ENCODE measurements at places on chromosomes 16 and 17.

DNA sequence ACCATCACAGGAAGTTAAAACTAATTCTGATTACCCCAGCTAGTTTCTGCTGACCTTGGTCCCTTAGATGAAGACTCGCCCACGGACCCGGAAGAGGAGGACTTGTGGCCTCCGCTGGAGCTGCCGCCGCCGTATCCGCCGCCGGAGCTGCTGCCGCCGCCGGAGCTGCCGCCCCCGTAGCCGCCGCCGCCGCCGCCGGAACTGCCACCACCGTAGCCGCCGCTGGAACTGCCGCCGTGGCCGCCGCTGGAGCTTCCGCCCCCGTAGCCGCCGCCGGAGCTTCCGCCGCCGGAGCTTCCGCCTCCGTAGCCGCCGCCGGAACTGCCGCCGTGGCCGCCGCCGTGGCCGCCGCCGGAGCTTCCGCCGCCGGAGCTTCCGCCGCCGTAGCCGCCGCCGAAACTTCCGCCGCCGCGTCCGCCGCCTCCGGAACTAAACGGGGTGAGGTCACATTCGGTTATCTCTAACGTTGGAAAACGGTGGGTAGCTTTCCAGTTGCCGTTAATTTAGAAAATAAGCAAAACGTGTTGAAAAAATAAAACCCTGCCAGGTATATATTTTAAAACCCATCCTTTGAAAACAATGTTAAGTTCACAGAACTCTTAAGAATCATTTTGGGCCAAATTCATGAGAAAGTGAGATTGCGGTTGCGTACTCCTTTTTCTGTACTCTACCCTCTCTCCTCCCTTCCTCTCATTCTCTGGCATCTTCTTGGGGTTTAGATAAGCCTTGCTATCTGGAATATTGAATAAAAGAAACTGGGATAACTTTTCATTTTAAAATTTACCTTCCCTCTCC is 3.5 kb downstream of the KRT10 start:
- DNase-seq, result peak; percentile 85

DNA sequence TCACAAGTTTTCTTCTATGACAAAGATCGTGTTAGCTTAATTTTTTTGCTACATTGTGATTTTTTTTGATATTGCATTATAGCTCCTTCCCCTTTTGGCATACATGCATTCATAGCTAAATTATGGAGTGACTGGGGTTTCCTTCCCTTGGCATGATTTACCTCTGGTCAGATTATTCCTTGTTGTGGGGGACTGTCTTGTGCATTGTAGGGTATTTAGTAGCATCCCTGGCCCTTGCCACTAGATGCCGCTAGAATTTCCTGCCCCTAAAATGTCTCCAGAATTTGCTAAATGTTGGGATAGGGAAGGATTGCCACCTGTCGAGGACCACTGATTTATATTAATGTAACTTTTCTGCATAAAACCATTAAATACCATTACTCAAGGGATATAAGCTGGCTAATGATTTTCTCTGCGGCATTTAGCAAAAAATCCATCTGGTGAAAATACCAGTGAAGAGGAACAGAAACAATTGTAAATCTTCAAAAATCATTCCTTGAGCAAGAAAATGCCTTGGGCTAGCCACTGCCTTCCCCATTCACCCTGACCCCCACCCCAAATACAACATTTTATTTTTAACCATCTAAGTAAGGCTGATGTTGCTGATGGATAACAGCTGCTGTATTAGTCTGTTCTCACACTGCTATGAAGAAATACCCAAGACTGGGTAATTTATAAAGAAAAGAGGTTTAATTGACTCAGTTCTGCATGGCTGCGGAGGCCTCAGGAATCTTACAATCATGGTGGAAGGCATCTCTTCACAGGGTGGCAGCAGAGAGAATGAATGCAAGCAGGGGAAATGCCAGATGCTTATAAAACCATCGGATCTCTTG is 195.2 kb downstream of the MAP2K6 start:
- no peak for DNase-seq

DNA sequence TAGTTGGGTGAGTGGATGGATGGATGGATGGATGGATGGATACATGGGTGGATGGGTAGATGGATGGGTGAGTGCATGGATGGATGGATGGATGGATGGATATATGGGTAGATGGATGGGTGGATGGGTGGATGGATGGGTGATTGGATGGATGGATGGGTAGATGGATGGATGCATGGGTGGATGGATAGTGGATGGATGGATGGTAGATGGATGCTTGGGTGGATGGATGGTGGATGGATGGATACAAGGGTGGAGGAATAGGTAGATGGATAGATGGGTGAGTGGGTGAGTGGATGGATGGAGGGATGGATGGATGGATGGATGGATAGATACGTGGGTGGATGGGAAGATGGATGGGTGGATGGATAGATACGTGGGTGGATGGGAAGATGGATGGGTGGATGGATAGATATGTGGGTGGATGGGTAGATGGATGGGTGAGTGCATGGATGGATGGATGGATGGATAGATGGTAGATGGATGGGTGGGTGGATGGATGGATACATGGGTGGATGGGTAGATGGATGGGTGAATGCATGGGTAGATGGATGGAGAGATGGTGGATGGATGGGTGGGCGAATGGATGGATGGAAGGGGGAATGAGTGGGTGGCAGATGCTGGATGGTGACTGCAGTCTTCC is 19.0 kb downstream of the ZNF469 start:
- DNase-seq, result no peak

- no peak for DNase-seq
Measured at GRCh38 chr16:89507214-89507833, 879 bp upstream of the SPG7 start.

DNA sequence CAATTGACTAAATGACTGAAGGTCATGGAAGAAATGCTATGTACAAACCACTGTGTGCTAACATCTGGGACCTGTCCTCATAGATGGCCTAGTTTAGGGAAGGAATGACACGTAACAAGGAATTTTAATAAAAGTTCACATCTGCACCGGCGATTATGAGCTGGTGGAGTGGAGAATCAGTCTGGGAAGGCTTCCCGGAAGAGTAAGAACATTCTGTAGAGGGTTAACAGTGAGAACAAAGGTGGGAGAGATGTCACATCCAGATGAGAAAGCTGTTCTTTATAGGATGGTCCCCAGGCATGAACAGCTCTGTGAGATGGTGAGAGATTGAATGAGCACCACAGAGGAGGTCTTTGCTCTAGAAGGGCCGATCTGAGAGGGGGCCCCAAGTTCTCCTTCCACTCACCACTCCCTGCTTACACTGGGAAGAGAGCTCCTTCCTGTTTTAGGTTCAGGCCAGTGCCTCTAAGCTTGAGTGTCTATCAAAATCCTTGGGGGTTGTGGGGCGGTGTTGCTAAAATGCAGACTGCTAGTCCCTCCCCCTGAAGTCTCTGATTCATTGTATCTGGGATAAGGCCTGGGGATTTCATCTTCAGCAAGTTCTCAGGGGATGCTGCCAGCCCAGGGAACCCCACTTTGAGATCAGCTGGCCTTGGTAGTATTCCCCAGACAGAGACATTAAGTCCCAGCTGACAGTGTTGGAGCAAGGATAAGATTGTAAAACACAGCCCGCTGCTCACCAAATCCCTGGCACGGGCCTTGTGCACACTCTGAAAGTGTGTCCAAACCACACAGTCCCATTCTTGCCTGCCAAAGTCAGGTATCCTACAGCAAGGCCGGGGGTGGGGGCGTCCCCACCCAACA is 294.7 kb upstream of the MAF start:
- DNase-seq, result no peak

GRCh38 chr16:81992859-81993258 is 18.4 kb downstream of the SDR42E1 start:
- no peak for DNase-seq

DNA sequence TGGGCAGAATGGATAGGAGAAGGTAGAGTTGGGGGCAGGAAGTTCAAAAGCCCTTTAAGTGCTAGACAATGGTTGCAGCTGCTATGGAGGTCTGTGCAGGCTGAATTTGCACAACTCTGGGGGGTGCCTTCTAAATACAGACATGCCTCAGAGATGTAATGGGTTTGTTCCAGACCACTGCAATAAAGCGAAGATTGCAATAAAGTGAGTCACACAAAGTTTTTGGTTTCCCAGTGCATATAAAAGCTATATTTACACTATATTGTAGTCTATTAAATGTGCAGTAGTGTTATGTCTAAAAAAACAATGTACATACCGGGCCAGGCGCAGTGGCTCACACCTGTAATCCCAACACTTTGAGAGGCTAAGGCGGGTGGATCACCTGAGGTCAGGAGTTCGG is 60.5 kb upstream of the MYOCD start:
- no peak for DNase-seq

DNA sequence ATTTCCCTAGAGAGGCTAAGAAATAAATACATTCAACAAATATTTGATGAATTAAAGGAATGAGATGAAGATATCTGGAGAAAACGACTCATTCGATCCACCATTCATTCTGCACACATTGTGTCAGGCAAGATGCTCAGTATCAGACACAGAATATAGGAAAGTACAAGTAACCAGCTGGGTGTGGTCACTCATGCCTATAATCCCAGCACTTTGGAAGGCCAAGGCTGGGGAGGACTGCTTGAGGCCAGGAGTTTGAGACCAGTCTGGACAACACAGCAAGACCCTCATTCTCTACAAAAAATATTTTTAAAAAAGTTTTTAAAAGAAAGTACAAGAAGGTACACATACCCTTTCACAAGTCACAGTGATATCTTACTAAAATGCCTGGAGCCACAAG is 42.3 kb downstream of the CRLF3 start:
- no peak for DNase-seq

GRCh38 chr17:9238340-9239245 is 217.3 kb downstream of the NTN1 start:
- no peak for DNase-seq

DNA sequence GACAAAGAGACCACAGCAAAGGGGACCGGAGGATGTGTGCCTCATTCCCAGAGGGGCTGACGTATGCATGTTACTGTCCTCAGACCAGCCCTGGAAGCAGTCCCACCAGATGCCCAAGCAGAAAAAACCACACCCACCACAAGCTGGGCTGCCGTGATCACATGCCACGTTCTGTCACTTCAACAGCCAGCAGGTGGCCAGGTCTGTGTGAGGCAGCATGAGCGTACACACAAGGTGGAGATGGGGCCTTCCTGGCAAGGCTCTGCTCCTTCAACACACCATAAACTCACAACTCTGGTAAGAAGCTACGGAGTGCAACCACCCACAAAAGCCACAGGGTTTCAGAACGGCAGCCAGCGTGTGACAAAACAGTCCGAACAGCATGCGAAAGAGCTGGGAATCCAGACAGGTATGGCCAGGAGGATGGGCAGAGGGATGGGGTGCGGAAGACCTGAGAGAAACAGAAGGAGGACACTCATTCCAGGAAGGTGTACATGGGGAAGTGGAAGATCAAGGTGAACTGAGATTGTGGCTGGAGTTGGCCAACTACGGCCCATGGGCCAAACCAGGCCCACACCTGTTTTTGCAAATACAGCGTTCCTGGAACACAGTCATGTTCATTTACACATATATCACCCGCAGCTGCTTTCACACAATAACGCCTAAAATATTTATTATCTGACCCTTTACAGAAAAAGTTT is 27.9 kb downstream of the MBTPS1 start:
- DNase-seq, result peak; percentile 61

DNA sequence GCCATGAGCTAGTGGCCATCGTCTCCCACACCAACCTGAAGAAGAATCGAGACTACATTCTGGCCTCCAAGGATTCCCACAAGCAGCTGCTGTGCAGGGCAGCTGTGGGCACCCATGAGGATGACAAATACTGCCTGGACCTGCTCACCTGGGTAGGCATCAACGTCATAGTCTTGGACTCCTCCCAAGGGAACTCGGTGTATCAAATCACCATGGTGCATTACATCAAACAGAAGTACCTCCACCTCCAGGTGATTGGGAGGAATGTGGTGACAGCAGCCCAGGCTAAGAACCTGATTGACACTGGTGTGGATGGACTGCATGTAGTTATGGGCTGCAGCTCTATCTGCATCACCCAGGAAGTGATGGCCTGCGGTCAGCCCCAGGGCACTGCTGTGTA is 70.2 kb downstream of the GRIN2A start:
- DNase-seq, result no peak

DNA sequence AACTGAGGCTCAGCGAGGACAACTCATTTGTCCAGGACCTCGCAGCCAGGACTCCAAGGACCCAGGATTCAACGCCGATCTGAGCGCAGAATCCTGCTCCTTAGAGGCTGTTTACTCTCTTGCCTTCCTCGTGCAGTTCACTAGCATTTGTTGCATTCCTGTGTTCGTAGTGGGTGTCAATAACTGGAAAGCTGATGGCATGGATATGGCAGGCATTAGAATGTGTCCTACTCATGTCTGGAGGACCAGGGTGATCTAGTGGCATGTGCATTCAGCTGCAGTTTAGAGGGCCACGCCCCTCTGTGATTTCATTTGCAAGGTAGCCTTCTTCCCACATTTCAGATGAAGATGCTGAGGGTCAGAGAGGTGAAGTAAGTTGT is 510 bp downstream of the CRISPLD2 start:
- DNase-seq, result no peak

GRCh38 chr16:73059779-73060615 is 12.1 kb upstream of the ZFHX3 start:
- no peak for DNase-seq

DNA sequence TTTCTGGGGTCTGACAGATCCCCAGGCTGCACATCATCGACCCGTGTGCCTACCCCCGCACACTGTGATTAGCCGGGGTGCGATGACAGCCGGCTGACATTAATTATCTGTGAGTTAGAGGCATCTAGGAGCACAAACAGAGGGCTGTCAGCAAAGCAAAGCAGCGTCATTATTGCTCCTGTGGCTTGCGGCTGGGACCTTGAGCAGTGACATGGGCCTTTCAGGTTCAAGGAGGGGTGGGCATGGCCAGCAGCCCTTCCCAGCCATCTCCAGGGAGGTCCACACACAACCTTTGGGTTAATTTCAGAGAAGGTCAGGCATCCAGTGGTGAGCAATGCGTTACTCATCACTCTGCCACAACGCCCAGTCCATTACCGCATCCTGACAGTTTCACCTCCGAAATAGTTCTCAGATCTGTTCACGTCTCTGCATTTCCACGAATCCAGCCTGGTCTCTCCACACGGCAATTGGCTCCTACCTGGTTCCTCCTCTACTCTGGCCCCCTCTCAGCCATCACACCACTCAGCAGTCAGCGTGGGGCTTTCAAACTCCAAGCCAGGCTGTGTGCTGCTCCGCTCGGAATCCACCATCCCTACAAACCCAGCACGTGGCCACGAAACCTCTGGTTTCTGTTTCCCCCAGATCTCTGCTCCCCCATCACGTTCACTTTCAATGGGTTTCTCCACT is 249.7 kb upstream of the C16orf82 start:
- no peak for DNase-seq

- peak; percentile 38 for DNase-seq
Measured at GRCh38 chr17:40363111-40363827, 1.3 kb downstream of the GJD3 start.

- peak; percentile 93 for DNase-seq
Measured at GRCh38 chr17:8383143-8383822, at the start of gene RPL26. Gene RPL26 (minus strand): TSS chr17:8383193. CDS start chr17:8382310, 883 bp downstream.

GRCh38 chr17:74616696-74617095 is 6.8 kb downstream of the CD300E start:
- DNase-seq, result no peak

DNA sequence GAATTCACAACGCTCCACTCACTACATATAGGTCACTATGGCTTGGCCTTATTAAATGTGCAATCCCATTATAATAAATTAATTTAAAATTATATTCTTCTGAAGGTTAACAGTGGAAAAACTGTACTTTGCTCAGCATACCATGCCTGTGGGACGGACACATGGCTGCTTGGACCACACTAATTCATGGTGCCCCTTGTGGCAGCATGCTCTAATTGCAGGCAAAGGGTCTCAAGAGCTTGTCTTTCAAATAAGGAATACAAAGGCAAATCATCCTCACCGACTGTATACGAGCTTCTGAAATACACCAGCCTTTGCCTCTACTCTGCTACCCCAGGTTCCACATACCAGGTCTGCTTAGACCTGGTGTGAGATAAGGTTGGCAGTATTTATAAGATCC is 11.7 kb downstream of the SMPD3 start:
- peak; percentile 18 for DNase-seq
